ENCODE measurements at places on chromosomes 5 and 9.

- no peak for DNase-seq
Observed at GRCh38 chr9:65400886-65401285, 115.9 kb upstream of the FOXD4L5 start.

- DNase-seq: no peak
Observed at GRCh38 chr9:90735952-90736351, 65.7 kb upstream of the SYK start.

- DNase-seq: no peak
Observed at GRCh38 chr5:124888622-124889485, 142.4 kb upstream of the ZNF608 start.

DNA sequence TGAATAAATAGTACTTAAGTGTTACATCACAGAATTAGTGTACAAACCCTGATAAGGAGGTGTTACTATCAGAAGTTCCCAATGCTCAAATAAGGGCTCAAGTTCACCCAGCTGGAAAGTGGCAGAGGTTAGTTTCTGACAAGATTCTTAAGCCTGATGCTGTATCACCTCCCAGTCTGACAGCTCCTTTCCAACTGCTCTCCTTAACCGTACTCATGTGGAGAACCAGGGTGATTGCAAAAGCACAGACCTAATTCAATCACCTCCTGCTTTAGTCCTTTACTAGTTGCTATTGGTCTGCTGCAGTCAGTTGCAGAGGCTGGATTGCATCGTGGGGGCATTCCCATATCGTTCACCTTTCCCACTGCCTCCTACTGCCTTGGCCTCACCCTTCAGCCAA is 100.4 kb upstream of the ZNF618 start:
- DNase-seq: no peak

GRCh38 chr5:20368571-20369517 is 380.8 kb upstream of the CDH18 start:
- no peak for DNase-seq

DNA sequence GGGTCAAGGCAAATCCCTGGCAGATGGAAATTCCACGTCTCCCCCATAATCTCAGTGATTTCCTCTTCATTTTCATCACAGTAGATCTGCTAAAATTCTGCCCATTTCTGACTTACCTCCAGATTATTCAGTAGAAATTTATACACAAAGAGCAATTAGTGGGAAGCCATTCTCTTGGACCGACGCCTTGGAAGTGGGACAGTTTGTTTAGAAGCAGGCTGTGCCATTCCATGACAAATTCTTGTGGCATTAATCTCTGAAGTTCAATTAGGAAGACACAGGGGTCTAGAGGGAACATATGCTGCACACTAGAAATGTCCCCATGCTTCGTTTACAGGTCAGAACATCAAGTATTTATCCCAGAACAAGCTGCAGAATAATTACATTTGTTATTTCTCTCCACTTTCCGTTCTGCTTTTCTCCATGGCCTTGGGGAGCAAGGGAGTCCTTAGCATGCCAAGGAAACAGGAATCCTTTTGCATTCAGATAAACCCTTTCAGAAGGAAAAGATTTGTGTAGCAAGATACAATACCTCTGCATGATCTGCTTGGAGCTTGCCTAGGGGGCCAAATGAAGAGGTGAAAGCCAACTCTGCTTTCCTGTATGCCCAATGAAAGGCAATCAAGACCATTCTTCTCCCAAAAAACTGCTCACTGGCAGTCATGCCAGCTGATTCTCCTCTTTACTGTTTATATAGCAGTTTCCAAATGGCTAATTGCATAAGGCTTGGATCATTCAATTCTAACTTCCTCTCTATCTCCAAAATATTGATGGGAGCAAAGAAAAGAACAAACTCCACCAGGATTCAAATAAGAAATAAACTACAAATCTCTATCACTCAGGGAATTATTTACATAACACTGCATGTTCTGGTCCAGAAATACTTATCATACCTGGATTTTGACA is 2.5 kb upstream of the PRKACG start:
- no peak for DNase-seq

- DNase-seq: no peak
Observed at GRCh38 chr5:147558826-147559225, 49.0 kb upstream of the DPYSL3 start.

DNA sequence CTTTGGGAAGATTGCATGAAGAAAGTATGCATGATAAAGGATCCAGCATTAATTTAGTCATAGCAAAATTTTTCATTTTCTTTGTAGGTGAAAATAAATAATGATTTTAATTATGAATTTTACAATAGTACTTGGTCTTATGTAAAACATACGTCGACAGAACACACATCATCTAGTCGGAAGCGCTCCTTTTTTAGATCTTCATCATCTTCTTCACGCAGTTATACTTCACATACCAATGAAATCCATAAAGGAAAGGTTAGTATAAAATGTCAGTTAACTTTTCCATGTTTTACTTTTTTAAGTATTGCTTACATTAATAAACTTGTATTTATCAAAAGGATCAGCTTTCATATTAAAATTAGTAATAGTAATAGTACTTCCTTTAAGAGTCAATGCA is 35.8 kb downstream of the C7 start:
- no peak for DNase-seq

- DNase-seq: no peak
Observed at GRCh38 chr5:85849411-85849810, 768.3 kb upstream of the COX7C start.

DNA sequence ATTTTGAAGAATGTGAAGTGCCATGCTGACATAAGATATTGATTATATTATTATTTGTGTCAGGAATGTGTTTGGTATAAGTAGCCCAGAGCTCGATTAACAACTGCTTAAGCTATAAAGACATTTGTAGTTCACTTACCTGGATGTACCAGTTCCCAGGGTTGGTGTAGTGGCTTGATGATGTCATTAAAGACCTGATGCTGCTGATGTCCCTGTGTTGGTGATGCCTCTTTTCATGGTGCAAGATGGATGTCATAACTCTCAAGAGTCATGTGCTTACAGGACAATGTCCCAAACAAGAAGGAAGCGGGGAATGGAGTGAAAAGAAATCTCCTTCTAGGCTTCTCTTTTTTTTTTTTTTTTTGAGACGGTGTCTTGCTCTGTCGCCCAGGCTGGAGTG is 11.5 kb upstream of the GDNF start:
- no peak for DNase-seq

DNA sequence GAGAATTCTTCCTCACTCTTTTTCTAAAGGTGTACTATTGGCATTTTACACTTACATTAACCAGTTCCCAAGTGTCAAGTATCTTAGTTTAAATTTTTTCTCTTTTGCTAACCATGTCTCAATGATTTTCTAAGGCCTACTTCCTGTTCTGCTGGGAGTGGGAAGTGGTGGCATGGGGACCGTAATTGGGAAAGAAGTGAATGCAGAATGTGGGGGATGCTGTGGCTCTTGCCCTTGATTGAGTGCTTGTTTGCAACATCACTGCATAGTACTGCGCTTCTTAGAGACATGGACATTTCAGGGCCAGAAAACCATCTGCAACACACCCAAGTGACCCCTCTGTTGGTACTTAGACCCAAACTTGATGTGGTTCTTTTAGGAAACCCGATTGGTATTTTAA is 32.8 kb downstream of the MRRF start:
- DNase-seq: no peak

DNA sequence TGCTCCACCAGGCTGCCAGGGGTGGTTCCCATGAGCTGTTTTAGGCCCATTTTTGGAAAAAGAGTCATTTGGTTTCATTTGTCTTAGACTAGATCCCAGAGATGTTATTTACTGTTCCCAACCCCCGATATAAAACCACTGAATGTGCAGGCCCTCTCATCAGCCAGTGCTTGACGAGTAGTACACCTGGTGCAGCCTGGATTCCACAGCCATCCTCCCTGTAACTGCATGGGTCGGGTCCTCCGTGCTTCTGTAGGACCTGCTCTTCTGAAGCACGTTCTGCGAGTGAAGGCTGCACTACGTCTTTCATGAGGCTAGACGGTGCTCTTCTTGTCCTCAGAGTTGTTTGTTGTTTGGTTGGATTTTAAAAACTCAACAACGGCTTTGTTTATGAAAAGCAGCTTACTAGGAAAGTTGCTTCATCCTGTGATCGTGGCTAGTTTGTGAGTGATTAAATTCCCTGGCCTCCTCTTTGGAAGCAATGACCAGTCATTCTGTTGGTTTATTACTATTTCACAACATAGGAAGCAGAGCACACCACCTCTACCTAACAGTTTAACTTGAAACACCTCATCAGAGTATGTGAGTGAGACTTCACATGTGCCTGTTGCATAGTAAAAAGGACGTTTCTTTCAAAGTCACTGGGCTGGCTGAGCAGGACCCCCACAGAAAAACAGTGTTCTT is 135.2 kb downstream of the AOPEP start:
- no peak for DNase-seq

DNA sequence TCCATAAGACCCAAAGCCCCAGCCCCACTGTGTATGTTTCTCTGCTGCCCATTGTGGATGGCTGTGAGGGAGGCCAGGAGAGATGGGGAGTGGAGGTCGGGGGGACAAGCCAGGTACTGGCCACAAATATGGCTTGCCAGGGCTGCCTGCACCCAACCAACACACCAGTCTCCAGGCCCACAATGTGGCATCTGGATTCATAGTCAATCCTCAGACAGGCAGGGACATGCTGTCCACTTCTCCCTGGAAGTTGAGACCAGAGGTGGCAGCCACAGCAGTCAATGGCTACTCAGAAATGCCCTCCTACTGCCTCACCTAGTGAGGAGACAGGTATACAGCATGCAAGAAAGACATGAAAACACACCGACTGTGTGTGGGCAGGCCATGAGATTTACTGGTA is 61.2 kb upstream of the SLC25A51 start:
- DNase-seq: no peak

DNA sequence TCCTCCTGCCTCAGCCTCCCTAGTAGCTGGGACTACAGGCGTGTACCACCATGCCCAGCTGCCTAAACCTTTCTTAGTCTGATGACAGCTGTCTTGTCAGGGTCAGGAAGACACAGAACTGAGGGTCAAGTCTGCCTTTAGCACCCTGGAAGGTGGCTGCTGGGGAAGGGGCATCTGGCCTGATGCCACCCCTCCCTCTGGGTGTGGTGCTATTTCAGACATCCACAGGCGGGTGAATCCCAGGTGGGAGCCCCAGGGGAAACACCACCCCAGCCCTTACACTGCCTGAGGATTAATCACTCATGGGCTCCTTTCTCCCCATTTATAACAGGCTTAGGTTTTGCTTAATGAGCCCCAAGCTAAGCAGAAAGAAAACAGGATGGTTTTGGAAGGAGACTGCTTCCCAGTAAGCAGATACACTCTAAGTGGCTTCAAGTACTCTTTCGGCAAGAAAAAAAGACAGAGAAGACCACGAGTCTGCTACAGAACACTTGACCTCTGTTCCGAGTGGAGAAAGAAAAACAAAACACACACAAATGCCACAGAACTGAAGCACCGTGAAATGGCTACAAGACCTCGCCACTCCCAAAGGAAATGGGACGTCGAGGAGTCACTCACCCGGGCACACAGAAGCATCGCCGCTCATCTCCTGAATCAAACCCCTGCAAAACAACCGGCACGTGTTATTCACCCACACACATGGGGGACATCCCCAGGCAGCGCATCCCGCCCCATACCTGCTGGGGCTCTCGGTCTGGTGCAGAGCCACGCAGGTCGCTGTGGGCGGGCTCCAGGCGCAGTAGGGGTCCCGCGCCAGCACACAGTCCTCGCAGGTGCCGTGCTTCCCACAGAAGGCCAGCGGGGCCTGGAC is 62.4 kb downstream of the SECISBP2 start:
- no peak for DNase-seq

DNA sequence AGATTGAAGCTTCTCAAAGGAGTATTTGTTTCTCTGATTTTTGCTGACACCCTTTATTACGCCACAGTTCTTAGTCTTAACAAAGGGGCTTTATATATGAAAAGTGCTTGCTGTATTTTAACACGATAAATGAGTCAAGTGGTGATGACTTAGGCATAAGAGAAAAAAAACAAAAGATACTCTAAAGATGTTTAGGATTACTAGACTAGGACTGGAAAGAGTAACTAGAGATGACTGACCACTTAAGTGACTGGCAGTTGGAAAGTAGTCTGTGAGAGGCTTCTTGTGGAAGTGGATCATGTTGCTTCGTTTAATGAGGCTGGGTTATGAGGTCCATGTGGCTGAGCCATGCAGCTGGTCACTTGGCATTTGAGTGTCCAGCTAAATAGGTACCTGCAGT is 69.4 kb upstream of the ACTBL2 start:
- no peak for DNase-seq
